ENCODE measurements at places on chromosomes 2 and 18.

DNA sequence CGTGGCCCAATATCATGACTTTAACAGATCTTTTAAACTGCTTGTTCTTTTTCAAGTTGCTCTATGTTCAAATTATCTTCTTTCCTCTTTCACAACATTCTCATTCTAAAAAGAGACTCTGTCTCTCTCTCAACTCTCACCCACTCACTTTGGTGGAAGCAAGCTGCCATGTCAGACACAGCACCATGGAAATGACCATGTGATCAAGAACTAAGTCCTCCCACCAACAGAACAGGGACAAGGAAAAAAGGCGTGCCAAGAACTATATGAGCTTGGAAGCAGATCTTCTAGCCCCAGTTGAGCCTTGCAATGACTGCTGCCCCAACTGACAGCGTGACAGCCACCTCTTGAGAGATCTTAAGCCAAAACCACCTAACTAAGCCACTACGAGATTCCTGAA lies 23.9 kb downstream of the BAZ2B start:
- no peak for DNase-seq

DNA sequence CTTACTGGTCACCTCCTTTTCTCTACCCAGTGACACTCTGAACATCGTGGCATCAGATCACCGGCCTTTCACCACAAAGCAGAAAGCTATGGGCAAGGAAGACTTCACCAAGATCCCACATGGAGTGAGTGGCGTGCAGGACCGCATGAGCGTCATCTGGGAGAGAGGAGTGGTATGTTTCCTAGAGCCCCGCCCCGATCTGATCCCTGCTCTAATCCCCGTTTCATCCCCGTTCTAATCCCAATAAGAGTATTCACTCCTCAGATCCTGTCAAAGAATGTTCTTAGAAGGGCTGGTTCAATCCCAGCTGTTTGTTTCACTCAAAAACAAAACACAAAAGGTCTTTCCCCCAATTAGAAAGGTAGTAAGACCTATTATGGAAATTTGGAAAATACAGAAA lies 30.4 kb upstream of the MAPRE3 start:
- no peak for DNase-seq

DNA sequence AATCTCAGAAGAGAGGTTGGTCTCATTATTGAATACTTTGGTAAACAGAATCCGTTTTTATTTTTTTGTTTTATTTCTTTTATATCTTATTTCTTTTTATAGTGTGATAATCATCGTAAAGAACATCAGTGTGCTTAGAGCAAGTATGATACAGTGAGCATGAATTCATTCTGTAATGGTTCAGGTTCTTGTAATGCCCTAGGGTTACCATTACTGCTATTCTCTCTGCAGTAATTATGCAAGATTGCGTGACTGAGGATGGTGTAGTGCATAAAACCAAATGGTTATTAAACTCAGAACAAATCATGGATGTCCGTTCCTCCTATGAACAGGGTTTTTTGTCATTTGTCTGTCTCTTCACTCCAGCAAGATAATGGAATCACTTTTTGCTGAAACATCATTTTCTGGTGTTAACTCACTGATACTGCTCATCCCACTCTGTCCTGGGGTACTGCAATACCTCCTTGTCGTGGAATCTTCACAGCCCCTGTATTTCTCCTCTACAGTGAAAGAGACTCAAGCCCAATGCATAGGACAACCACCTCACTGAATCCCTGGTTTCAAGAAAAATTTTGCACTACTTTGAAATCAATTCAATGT lies 274.8 kb upstream of the ST6GAL2 start:
- DNase-seq: no peak

- no peak for DNase-seq
Observed at GRCh38 chr2:241110089-241110606, 8.1 kb upstream of the MTERF4 start.

DNA sequence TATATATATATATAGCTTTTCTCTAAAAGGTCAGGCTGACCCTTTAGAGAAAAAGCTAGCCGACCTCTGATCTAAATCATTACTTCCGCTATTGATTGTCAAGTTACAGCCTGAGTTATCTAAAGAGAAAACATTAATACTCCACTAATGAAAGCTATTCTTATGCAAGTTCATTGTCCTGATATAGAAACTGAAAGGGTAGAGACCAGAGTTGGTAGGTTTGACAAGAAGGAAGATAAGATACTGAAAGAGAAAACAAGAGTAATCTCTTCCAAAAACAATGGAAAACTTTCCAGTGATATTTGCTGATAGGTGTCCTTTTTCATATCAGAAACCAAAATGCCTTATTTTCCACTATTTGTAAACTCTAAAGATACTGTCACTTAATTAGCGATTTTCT lies 62.8 kb upstream of the SLC39A10 start:
- DNase-seq: no peak

GRCh38 chr18:5142859-5143258 lies 54.2 kb downstream of the AKAIN1 start:
- no peak for DNase-seq
